ENCODE measurements at places on chromosomes 1 and 21. TPM values are rescaled to one million over a fixed set of nuclear protein-coding genes. Genes with fewer than 3 reads are reported as not detected.

GRCh38 chr1:205837382-205837970, 12.5 kb downstream of the PM20D1 start:
- DNase-seq, result no peak

DNA sequence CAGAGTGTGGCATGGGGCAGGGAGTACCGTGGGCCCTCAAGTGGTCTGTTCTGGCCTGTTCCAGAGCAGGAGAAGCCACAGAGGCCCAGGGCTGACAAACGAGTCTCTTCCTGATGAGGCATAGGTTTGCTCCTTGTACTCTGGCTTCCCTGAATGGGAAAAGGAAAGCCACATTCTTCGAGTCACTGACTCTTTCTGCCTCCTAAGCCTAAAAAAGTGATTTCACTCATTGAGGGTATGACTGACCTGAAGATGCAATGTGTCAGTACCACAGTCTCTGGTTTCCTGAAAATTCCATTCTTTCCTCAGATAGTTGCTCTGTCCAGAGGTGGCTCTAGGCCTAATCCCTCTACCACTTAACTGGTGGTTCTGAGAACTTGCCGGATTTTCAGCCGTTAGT, 92.3 kb downstream of the KCNN3 start:
- no peak for DNase-seq

SPRR3 gene
- total RNA-seq, result not detected

DIPK1A gene
- total RNA-seq, result 26.2 TPM

- DNase-seq, result no peak
Measured at GRCh38 chr1:62435231-62436038, 1.4 kb upstream of the USP1 start.

ARHGAP30 gene
- total RNA-seq, result 86.7 TPM

PLPPR5 gene
- total RNA-seq, result not detected

- DNase-seq, result no peak
Measured at GRCh38 chr1:57874418-57874877, 450.6 kb upstream of the DAB1 start.

PRDM16 gene
- total RNA-seq, result not detected

DNA sequence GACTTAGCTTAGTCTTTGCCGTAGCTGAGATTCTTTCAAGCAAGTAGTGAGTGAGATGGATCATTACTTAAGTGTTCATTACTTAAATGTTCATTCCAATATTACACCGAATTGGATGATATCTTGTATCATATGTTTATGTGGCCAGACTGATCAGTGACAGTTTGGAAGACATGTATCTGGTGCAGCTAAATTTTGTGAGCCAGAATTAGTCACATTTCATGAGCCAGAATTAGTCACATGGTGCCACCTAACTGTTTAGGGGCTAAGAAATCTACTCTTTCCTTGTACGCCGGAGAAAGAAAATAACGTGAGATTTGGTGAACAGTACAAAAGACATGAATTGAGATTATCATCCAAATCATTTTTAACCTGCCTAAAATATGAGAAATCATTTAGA, 355.6 kb downstream of the USP25 start:
- no peak for DNase-seq

DNA sequence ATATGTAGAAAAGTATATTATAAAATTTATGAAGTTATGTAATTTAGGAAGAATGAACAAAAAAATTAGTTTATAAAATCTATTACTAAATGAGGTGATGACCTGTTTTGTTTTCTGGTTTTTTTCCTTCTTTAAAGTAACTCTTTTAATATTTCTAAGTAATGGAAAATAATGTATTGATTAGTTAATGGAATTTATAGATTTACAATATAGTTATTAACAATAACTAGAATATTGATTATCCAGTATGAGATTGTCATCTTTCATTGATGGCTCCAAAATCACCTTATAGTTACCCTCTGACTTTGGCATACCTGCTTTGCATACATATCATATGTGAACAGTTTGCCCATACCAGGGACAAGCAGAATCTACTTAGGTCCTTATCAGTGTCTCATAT, 23.4 kb downstream of the CAMSAP2 start:
- no peak for DNase-seq

GRCh38 chr1:221527302-221527701, 214.6 kb downstream of the DUSP10 start:
- DNase-seq, result no peak

DNA sequence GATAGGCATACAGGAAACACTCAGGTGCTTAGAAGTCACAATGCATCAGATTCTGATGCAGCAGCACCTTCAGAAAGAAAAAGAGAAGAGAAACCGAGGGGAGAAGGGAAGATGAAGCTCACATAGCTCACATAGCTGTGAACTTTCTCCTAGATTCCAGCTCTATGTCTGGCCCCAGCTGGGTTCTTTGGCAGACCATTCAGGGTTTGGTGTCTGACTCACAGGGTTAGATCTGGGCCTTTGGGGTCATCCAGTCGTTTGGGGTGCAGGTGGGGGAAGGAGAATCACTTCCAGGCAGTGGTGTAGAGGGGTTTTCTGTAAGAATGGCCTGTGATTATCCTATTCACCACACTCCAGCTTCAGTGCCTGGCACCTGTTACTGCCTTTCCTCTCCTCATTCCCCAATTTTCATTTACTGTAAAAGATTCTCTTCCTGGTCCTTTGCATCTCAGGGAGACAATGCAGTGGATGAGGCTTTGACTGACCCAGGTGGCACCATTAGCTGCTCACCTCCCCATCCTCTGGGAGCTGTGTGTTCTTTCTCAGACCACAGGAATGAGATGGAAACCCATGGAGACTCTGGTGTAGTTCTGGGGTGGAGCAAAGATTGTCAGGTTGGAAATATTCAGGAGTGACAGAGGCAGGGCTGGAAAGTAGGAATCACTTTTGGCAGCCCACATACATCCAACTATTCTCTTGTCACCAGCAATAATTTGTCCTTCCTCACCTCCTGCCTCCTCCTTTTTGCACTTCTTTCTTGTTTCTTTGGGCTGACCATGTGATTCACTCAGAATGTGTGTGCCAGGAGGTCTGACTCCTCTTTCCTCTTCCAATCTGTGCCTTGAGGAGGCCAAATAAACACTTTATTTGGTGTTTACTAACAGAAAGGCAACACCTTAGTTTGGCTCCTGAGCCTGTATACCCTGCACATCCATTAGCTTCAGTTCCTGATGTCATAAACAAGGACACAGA, 103.3 kb downstream of the PAPPA2 start:
- no peak for DNase-seq

FCRL4 gene
- not detected for total RNA-seq

- DNase-seq, result no peak
Measured at GRCh38 chr1:206449565-206449964, 20.7 kb upstream of the IKBKE start.

- DNase-seq, result no peak
Measured at GRCh38 chr1:92662048-92662447, 122.9 kb downstream of the EVI5 start.

MT1HL1 gene
- not detected for total RNA-seq

DNA sequence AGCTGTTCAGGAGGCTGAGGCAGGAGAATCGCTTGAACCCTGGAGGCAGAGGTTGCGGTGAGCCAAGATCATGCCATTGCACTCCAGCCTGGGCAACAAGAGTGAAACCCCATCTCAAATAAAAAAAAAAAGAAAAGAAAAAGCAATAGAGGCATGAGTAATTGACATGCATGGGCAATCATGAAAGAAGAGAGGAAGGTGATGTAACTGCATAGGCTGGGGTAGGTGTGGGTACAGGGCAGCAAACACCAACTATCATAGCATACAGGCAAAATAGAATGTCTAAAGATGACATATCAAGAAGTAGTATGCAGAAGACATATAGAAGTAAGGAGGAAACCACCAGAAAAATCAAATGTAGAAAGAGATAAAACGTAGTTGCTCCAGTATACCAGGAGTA, 19.0 kb upstream of the MGST3 start:
- DNase-seq, result peak; percentile 66

BLACAT1 gene
- total RNA-seq, result 0.29 TPM

DNA sequence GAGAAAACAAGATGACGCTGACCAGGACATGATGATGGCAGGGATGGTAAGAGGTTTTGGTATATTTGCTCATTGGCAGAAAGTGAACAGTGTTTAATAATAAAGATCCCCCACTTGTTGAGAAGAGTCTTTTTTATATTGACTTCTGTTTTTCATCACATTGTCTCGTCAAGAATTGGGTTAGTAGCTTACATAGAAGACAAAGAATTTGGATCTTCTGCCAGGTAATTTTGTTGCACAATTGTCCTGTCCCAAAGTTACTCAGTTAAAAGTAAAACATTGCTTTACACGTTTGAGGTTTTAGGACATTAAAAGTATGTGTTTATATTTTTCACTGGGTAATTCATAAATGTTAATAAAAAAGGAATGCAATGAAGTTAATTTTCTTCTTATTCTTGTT, 48.3 kb upstream of the LAMC2 start:
- no peak for DNase-seq

- no peak for DNase-seq
Measured at GRCh38 chr1:85460555-85461088, 4.3 kb downstream of the DDAH1 start.

SLAMF8 gene
- not detected for total RNA-seq

DNA sequence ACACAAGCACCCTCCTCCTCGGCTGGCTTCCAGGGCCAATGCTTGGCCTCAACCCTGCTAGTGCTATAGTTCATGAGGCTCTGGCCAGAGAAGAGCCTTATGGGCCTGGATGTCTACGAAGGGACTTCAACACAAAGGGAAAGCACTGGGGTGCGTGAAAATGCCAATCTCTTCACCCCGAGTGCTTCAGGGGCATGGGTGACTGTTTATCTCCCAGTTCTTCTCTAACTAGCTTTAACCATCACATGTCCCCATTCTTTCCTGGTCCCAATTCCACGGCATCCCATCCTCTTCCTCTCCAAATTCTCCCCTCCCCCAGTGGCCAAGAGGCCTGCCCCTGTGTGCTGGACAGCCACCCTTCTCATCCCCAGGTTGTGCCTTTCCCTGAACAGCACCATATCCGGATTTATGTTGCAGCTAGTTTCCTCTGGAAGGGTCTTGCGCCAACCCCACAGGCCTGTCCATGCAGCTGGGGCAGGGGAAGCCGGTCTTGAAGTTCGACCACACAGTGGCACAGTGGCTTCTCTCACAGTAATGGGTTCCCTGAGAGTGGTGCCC, 16.7 kb downstream of the ABCA4 start:
- DNase-seq, result no peak

SYCP1 gene
- not detected for total RNA-seq

PPM1J gene
- total RNA-seq, result 3.7 TPM

GRCh38 chr1:24369199-24369598, 44.4 kb downstream of the STPG1 start:
- no peak for DNase-seq

GRCh38 chr1:38153066-38153777, 106.6 kb upstream of the POU3F1 start:
- no peak for DNase-seq

DNA sequence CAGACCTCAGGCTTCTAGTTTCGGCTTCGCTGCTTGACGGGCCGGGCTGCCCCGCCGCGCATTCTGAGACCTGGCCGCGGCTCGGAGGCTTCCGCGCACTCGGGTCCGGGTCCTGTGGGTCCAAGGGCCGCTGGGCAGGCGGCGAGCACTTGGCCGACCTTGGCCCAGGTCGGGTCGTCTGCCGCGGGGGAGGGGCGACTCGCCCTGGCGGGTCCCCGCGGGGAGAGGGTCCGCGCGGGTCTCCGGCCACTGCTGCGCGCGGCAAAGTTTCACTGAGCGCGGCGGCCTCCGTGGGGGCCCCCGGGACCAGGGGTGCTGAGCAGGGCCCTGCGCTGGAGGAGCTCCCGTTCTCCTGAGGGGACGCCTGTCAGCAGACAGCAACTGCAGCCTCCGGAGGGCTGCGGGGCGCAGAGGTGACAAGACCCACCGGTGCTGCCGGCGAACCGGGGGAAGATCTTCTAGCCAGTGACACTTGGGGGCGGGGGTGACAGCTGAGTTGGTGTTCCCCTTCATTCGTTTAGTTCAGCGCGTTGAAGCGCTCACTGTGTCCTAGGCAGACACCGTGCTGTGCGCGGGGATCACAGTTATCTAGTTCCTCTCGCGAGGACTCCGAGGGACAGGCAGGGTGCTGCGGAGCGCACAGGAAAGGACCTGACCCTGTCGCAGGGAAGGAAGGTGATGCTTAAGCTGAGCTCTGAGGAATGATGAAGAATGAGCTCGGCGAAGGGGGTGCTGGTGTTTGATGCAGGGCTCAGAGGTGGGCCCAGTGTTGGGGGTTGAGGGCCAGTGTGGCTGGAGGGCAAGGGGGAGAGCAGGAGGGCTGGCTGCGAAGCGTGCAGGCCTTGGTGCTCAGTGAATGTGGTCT, 725 bp downstream of the MTFR1L start:
- DNase-seq, result peak; percentile 89

EDARADD gene
- total RNA-seq, result not detected

- DNase-seq, result no peak
Measured at GRCh38 chr1:208520438-208521099, 276.4 kb upstream of the PLXNA2 start.

GRCh38 chr1:236795757-236796667, 920 bp downstream of the MTR start:
- DNase-seq, result peak; percentile 8

- DNase-seq, result no peak
Measured at GRCh38 chr1:39608921-39609320, 30.5 kb downstream of the HEYL start.

DNA sequence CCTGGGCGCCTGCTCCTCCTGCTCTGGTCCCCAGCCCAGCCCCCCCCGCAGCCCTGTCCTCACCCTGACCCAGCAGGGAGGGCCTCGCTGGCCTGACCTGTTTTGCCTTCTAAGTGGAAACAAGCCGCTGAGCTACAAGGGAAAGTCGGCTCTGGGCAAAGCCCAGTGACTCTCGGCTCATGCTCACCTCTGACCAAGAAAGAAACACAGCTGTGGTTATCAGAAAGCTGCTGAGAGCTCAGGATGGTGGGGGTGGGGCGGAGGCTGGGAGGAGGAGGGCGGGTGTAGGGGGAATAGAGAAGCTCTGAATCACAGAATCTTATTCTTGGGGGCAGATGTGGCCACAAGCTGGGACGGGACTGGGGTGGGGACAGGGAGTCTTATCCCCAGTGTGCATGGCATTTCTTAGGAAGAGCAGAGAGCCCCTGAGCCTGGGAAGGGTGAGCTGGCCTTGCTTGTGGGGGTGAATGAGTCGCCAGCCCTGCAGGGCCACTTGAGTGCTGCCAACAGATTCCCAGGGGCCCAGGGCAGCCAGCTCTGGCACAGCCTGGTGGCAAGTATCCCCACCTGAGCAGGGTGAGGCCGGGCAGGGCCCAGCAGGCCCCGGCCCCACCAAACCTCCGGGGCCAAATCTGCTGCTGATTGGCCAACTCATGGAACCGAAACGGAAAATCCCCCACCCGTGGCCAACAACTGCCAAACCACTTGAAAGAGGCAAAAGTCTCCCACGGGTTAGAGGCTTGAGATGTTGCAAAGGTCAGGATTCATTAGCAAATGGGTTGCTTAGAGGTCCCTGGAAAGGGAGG, 120.6 kb downstream of the SPSB1 start:
- peak; percentile 90 for DNase-seq

DNA sequence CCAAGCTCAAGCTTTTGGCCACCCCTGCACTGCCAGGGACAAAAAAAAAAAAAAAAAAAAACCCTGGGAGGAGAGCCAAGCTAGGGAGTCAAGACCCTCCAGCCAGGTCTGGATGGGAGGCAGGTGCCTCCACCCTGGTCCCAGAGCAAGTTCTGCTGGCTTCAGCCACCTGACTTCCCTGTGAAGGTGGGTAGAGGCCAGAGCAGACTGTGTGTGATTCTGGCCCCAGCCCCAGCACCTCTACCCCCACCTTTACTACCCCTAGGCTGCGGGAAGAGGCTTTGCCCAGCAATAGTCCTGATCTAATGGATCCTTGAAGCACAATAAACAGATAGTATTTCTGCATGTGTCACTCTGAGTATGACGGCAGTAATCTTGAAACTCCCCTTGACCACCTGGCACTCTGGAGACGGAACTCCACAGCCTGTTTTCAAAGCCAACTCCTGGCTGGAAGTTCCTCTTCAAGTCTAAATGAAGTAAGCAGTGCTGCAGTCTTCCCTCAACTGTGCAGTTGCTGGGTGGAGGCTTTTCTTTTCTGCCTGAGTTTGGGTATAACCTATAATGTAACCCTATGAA, 9.8 kb downstream of the PDZK1IP1 start:
- no peak for DNase-seq
